ENCODE measurements at places on chromosomes 7 and 10.
A peak's percentile ranks its signal among the peaks of the same experiment; 100 is the strongest.

DNA sequence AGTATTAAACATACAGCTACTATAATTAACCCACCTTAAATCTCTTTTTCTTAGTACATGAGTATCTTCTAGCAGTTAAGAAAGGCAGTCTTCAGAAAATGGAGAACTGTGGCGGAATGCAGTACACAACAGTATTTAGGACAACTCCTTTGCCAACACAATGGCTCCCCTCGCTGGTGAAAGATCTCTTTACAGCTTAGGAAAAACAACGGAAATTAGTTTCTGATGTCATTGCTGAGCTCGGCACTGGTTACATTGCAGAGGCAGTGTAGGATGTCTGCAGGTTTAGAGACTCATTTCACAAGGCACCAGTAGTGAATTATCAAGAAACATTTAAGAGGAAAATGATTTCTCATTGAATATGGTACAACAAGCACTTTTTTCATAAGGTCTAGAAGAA lies 43.4 kb downstream of the GLRX3 start:
- DNase-seq, result peak; percentile 27

DNA sequence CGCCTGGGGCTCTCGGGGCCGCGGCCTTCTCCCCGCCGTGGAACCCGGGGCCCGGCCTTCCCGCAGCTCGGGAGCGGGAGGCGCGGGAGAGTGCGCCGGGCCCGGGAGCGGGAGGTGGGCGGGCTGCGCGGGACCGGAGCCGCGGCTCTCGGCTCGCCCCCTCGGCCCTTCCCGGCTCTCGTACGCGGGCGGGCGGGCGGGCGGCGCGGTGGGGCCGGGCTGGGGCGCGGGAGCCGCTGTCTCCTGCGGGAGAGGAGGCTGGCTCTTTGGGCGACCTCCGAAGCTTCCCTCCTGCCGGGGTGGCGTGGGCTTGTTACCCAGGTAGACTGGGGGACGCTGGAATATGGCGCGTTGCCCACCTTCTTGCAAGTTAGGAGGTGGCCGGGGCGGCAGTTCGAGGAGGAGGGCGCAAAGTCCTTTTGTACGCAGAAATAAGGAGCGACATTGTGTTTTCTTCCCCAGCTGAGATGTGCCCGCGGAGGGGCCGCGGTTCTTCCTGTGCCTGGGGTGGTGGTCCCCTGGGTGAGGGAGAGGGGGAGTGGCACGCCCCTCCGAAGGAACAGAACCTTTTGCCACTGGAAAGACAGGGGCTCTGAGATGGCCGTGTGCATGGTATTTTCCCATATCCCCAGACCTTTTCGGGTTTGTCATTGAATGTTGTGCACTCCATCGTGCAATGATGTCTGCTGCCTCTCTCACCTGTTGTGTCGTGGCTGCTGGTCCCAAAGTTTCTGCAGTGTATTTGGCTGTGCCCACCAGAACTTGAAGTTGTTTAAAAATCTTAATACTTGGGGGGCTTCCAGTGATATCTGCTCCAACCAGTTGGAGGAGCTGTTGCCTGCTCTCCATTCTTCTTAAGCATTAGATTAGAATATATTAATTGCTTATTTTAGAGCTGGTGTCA lies 844 bp downstream of the NRF1 start:
- DNase-seq, result peak; percentile 44

- peak; percentile 97 for DNase-seq
Observed at GRCh38 chr10:28532337-28533185, at the start of gene WAC. Gene WAC (plus strand): TSS chr10:28533118. CDS start chr10:28533580, 462 bp downstream.

DNA sequence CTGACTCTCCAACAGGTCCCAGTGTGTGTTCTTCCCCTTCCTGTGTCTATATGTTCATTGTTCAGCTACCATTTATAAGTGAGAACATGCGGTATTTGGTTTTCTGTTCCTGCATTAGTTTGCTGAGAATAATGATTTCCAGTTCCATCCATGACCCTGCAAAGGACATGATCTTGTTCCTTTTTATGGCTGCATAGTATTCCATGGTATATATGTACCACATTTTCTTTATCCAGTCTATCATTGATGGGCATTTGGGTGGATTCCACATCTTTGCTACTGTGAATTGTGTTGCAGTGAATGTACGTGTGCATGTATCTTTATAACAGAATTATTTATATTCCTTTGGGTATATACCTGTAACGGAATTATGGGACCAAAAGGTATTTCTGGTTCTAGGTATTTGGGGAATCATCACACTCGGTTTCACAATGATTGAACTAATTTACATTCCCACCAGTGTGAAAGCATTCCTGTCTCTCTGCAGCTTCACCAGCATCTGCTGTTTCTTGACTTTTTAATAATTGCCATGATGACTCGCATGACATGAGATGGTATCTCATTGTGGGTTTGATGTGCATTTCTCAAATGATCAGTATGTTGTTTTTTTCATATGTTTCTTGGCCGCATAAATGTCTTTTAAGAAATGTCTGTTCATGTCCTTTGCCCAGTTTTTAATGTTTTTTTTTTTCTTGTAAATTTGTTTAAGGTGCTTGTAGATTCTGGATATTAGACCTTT lies 60.2 kb downstream of the LSMEM1 start:
- no peak for DNase-seq

GRCh38 chr10:88281592-88282347 lies 301.3 kb downstream of the RNLS start:
- no peak for DNase-seq

GRCh38 chr7:98185101-98185500 lies 26.1 kb upstream of the BHLHA15 start:
- no peak for DNase-seq

DNA sequence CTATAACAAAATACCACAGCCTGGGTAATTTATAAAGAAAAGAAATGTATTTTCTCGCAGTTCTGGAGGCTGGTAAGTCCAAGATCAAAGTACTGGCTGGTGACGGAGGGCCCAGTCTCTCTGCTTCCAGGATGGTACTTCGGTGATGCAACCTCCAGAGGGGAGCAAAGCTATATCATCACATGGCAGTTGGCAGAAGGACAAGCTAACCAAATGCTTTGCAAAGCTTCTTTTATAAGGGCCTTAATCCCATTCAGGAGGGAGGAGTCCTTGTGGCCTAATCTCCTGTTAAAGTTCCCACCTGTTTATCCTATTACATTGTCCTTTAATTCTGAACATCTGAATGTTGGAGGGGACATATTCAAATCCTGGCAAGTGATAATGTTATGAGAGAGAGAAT lies 134.1 kb upstream of the SP4 start:
- no peak for DNase-seq

GRCh38 chr7:33885290-33886148 lies 19.8 kb upstream of the BMPER start:
- no peak for DNase-seq

- DNase-seq, result no peak
Observed at GRCh38 chr10:50260791-50261281, 9.5 kb upstream of the ASAH2 start.

DNA sequence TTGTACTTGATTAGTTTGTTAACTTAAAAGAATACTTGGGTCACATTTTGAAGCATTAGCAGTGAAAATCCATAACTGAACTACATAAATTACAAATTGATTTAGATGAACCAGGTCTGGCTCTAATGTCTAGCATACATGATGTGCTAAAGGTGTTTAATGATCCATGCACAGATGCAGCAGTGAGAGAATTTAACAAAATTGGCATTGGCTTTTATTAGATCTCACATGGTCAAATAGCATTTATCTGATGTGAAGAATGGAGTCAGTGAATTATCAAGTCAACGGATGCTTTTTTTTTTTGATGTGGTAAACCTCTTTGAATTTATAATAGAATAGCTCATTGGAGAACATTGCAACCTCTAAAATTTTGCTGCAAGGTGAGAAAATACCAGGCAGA lies 293.0 kb upstream of the POT1 start:
- no peak for DNase-seq

GRCh38 chr10:60367431-60367830 lies 22.2 kb downstream of the ANK3 start:
- DNase-seq, result no peak

GRCh38 chr10:61904733-61905725 lies 3.5 kb downstream of the ARID5B start:
- DNase-seq, result peak; percentile 67

- no peak for DNase-seq
Observed at GRCh38 chr10:110843031-110843430, 28.7 kb upstream of the PDCD4 start.

- DNase-seq, result no peak
Observed at GRCh38 chr7:12249706-12250105, 38.6 kb downstream of the TMEM106B start.

GRCh38 chr7:94357076-94357475 lies 37.6 kb upstream of the COL1A2 start:
- no peak for DNase-seq

DNA sequence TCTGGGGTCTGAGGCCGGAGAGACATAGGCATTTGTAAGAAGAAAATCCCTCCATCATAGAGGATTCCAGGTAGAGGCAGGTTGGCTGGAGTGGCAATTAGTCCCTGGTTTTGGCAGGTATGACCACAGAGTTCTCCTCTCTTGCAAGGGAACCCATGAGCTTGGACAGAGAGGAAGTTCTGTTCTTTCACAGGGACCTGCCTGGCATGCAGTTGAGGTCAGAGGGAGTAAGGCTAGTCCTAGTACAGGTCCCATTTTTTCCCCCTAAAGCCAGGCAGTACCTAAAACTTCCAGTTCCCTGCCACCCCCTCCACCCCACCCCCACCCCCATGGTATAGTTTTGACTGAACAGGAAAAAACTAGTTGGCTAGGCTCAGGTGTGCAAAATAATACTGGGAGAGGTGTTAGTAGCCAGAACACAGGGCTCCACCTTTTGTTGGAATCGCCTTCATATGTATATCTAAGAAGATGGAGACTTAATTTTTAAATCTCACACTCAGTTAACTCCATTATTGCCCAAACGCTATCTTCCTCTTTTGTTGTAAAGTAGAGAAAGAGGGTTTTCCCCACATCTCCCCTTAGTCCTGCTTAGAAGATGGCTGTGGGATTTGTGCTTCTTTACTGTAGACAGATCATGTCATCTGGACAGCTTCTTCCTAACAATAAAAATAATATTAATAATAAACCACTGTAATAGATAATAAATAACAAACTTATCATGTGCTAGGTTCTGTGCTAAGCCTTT lies 188.1 kb downstream of the TCF7L2 start:
- DNase-seq, result no peak

DNA sequence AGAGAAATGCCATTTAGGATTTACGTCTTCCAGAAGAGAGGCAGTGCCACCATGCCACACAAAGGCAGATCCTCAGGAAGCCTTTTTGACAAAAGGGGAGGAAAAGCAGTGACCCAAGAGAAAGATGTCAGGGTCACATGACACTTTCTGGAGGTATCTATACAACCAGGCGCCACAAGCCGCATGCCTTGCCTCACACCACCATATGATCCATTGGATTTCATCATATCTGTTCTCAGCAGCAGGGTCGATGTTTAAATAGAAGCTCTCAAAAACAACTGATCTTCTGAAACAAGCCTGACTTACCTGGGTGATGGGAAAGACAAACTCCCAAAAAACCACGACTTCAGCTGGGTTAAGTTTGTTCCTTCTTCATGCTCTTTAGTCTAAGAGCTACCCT lies 52.5 kb upstream of the UNC5B start:
- no peak for DNase-seq

GRCh38 chr7:98174334-98175259 lies 36.6 kb upstream of the BHLHA15 start:
- DNase-seq, result no peak

- DNase-seq, result no peak
Observed at GRCh38 chr10:31138026-31138553, 106.4 kb upstream of the ZNF438 start.

DNA sequence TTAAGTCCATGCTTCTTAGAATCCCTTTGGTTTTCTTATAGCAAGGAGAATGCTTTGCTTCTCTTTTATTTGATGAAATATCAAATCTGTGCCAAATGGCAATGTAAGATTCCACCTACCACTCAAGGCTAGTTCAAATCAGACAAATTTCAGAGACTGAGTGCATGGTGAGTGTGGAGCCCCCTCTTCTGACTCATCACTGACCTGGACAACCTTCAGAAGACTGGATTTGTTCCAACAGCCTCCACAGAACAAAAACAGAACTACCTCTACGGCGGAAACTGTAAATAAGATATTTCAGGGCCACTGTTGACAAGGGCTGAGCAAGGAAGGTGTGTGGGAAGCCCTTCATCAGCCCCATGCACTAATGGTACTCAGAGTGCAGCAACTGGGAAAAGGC lies 21.1 kb downstream of the NCAPG2 start:
- no peak for DNase-seq

DNA sequence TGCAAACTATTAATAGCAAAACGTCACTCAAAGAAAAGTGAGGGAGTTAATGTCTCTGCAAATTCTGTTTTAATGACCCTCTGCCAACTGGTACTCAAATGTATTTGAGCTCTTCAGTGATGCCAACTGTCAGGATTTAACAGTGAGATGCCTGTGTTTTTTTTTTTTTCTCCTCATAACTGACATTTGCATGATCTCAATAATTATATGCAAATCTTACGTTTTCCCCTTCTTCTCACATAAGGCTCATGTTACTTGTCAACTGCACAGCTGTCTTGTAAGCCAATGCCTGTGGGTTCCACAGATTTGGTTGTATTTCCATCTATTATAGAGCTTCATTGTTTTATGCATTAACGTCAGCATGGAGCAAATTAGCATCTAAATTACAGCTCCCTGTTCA lies 38.2 kb downstream of the PPP1R3A start:
- DNase-seq, result no peak

DNA sequence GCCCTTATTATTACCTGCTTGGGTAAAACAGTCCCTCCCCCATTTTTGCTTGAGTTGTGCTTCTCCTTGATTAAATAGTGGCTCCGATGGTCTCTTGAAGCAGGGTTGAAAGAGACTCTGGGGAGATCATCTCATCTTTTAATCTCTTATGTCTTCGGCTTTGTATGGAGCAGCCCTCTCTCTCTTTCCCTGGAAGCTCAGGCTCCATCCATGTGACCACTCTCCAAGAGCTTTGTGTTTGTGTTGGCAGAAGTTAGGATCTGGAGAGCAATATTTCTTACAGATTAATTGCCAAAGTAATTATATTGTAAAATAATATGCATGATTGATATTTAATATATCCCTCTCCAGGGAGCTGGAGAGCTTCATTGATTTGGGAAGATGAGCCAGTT lies 76.9 kb downstream of the LRRC4 start:
- DNase-seq, result no peak

- DNase-seq, result peak; percentile 32
Observed at GRCh38 chr7:28921822-28922221, 36.3 kb downstream of the TRIL start.

DNA sequence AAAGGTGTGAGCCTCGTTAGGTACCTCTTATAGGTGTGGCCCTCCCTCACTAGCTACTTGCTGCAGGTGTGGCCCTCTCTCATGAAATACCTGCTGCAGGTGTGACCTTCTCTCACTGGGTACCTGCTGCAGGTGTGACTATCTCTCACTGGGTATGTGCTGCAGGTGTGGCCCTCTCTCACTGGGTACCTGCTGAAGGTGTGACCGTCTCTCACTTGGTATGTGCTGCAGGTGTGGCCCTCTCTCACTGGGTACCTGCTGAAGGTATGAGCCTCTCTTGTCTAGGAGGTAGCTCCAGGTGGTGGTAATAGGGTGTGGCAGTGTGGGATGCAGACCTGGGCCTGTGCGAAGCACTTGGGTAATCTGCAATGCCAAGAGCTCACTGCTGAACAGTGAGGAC lies 170.7 kb upstream of the PLPP4 start:
- no peak for DNase-seq

GRCh38 chr7:108136191-108136688 lies 6.1 kb upstream of the LAMB4 start:
- DNase-seq, result no peak

- DNase-seq, result no peak
Observed at GRCh38 chr10:20254078-20254477, 437.8 kb downstream of the PLXDC2 start.

- no peak for DNase-seq
Observed at GRCh38 chr10:82208726-82209125, 333.7 kb downstream of the NRG3 start.

Measured in stimulated activated CD4-positive, alpha-beta T cell treated with anti-CD3 and anti-CD28 coated beads, Interleukin-2, amount 100 ng/mL, for 24 hours (primary cell).